ENCODE measurements at places on chromosomes 2 and 18.

DNA sequence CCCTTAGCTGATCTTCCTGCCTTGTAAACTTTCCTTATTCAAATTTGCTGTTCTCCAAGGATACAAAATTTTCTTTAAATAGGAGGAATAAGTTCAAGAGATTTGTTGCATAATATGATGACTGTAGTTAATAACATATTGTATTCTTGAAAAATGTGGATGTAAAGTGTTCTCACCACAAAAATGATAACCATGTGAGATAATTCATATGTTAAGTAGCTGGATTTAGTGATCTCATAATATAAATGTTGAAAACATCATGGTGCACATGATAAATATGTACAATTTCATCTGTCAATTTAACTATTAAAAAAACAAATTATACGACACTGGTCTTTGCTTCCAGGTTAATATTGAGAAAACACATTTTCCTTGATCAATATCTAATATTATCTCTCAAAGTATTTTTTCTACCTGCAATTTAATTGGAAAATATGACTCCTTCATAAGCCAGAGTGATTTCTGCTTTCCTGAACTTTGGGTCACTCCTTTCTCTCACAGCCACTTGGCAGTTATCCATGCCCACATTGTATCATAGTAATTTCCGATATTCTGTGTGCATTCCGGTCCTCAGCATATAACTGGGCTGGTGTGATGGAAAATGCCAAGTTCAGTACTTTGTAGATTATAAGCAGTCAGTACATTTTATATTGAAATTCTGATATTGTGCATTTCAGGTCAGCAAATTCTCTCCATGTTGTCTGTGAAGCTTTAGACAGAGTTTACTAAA is 152.6 kb downstream of the GULP1 start:
- DNase-seq: no peak

DNA sequence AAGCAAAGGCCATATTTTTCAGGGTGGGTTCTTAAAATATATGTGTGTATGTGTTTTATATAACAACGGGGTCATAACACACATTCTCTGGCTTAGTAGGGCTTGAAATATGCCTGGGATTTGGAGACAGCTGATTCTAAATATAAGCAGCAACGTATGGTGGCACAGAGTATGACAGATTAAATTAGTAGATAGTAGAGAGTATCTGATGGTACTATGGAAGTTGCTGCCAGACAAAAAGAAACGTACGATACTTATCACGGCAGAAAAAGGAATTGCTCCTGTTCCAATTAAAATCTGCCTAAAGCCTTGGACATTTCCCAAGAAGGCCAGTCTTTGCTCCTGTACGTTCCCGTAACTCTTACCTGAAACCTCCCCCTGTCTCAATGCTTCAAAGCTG is 607.9 kb upstream of the ID2 start:
- no peak for DNase-seq

DNA sequence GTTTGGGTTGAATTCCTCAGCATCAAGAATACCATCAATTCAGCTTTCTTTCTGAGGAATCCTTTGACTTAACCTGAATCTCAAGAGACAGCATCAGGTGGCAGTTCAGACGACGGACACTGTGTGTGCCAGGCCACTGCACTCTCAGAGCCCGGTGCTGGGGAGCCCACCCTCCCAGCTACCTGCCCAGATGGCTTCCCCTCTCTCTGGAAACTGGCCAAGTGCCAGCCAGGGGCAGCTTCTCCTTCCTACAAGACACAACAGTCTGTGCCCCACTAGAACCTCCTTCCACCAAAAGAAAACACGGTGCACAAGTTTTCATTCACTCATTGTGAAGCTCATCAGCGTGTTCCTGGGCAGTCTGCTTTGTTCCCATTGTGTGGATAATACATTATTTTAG is 28.5 kb downstream of the MAL start:
- DNase-seq: no peak

- no peak for DNase-seq
Observed at GRCh38 chr2:95271381-95271971, 2.8 kb upstream of the PROM2 start.

DNA sequence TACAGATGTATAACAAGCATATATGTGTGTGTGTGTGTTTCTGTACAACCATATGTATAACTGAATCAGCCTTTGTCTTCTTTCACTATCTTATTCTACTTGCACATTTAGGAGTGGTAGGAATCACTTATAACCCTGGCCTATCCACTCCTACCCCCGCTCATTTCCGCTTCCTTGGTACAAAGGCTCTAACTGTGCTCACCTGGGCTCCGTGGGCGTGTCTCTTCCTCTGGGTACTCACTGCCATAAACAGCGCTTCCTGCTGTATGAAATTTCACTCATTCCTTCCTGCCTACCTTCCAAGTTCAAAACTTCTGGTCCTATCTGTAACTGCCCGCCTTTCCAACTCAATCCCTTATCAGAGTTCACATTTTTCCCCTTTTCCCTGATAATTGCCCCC is 815.5 kb downstream of the EPHA4 start:
- no peak for DNase-seq

- DNase-seq: no peak
Observed at GRCh38 chr2:152582081-152582480, 135.2 kb downstream of the PRPF40A start.

- DNase-seq: no peak
Observed at GRCh38 chr2:216147172-216148131, 38.3 kb downstream of the XRCC5 start.

DNA sequence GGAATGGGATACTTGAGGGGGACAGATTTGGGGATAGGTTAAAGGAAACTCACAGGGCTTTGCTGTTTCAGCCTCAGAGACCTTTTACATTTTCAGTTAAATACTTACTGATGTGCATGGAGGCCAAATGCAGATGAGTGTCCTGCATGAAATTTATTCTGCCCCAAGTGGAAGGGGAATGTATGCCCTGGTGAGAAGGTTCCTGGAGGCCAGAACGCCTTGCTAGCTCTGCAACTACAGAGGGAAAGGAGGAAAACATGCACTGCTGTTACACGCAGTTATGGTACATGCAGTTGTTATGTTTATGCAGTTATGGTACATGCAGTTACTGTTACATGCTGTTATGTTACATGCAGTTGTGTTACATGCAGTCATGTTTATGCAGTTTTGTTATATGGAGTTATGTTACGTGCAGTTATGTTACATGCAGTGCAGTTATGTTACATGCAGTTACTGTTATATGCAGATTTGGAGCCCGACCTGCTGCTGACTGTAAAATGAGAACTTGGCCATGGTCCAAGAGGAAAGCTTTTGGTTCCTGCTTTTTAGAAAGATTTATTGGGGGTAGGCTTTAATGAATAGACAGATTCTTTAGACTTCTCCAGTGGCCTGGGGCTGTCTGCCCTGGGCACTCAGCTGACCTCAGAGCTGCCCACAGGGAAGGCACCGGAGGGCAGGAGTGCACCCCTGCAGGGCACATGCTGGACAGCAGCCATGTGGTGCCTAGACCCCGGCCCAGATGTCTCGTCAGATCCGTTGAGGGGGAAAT is 84.1 kb downstream of the LDLRAD4 start:
- peak; percentile 74 for DNase-seq

GRCh38 chr2:54608224-54608623 is 115.2 kb upstream of the EML6 start:
- DNase-seq: no peak

DNA sequence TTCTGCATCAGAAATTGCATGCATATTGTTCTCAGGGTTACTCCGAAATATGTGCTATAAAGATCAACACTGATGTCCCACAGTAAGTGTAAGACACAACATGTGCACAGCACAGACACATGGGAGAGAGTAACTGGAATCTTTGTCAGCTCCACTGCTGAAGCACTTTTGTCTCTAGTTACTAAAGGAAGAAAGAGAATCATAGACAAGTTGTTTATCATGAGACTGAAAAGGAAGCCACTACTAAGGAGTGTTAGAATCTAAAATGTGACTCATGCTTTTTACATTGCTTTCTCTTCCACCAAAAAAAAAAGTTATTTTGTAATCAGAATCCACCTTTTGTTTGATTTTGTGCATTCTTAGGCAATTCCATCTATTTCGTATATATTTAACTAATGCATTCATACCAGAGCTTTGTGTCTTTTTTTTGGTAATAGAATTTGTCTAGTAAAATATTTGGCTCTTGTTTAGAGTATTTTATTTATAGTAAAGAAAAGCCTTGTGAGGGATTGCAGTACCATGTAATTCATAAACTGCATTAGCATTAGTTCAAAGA is 502.4 kb downstream of the FBXO15 start:
- no peak for DNase-seq

- no peak for DNase-seq
Observed at GRCh38 chr2:181649436-181649979, 7.4 kb downstream of the CERKL start.
